D721Med (cell line): ENCODE measurements at places on chromosomes 11 and 22.
A peak's percentile ranks its signal among the peaks of the same experiment; 100 is the strongest.

- DNase-seq: no peak
These were observed 24.0 kb upstream of the CADM1 start for GRCh38 chr11:115528225-115528624.

DNA sequence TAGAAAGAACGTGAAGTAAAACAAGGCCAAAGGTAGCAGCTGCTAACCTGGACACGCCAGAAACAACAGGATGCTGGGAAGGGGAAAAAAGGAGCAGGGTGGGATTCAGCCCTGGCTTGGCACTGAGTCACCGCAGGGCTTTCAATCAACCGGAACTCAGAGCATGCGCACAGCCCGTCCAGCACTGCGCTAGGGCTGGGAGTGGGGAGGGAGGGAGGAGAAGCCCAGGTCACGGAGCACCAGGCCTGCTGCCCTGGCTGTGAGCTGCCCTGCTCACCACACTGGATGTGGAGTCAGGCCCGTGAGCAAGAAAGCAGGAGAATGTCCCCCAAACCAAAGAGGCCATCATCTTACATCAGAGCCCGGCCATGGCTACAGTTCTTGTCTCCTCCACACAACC, 51.5 kb downstream of the APOL1 start:
- no peak for DNase-seq

DNA sequence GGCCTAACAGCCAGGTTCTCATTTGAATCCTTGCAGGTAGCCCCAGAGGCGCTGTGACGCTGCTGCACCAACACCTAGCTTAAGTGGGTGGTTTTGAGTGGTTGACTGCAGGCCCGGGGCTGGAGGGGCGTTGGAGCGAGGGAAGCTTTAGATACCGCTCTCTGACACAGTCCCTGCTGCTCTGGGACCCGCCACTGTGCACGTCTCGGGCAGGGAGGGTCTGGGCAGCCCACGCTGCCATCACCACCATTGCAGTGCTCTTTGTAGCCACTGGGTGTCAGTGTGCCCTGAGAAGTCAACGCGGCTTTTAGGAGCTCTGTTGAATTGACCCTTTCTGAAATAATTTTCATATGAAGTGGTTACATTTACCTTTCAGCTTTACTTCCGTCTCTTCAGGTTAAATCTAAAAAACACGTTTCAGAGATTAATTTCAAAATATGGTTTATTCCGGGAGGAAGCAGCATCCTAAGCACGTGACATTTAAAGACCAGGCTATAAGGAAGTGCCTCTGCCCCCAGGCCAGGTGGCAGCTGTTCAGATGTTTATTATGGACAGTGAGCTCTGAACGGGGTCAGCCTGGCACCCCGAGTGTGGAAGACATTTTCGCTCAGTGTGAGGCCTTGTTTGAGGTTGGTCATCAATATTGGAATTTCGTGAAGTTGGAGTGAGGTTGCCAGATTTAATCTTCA, 30.9 kb upstream of the PARVB start:
- peak; percentile 54 for DNase-seq

GRCh38 chr22:47396515-47396914, 634.1 kb downstream of the TBC1D22A start:
- no peak for DNase-seq

- DNase-seq: no peak
These were observed 32.0 kb downstream of the BCR start for GRCh38 chr22:23212061-23213021.
